ENCODE measurements at places on chromosomes 16 and 17.

DNA sequence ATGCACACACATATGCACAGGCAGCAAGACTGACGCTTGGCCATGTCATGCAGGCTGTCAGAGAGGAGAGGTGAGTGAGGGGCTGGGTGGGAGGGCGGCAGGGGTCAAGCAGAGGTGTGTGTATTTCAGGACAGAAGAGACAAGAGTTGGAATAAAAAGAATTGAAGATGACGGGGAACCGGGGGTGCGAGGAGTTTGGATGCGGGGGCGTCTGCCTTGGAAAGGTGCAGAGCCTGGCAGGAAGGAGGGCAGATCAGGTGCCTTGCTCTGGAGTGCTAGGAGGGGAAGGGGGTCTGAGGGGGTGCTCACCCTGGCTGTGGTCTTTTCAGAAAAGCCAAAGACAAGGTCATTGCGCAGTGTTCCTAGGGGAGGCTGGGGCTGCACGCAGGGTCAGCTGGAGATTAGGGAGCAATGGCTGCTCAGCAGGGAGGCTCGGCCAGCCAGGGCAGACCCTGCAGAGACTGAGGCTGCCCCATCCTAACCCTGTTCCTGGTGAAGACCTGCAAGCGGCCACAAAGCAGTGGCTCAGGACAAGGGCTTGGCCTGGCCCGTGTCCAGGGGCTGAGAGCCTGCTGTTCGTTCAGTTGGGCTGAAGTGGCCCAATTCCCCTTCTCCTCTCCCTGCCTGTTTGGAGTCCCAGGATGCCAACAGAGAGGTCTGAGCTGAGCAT is 23.7 kb upstream of the CBX4 start:
- DNase-seq: no peak

GRCh38 chr16:57946181-57946801 is 24.6 kb downstream of the CNGB1 start:
- DNase-seq: no peak

GRCh38 chr17:55284944-55285339 is 20.2 kb downstream of the HLF start:
- DNase-seq: no peak

GRCh38 chr17:78211032-78211431 is 3.0 kb upstream of the BIRC5 start:
- DNase-seq: no peak

DNA sequence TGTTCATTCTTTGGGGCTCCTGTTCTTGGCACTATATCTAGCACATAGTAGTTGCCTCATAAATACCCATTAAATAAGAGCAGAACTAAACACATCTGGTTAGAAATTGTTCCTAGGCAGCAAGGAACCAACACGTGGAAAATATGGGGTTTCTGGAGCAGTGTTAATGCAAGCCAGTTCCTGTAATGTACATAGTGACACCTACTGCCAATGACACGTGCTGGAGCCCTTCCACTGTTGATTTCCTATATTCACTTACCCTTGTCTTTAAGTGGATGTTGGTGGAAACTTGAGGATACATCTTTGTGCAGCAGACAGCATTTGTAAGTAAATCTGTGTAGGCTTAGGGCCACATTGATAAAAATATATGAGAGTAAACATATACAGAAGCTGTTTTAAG is 1.6 kb upstream of the IRF8 start:
- DNase-seq: no peak

GRCh38 chr16:28603381-28604185 is 6.3 kb downstream of the SULT1A1 start:
- DNase-seq: no peak

DNA sequence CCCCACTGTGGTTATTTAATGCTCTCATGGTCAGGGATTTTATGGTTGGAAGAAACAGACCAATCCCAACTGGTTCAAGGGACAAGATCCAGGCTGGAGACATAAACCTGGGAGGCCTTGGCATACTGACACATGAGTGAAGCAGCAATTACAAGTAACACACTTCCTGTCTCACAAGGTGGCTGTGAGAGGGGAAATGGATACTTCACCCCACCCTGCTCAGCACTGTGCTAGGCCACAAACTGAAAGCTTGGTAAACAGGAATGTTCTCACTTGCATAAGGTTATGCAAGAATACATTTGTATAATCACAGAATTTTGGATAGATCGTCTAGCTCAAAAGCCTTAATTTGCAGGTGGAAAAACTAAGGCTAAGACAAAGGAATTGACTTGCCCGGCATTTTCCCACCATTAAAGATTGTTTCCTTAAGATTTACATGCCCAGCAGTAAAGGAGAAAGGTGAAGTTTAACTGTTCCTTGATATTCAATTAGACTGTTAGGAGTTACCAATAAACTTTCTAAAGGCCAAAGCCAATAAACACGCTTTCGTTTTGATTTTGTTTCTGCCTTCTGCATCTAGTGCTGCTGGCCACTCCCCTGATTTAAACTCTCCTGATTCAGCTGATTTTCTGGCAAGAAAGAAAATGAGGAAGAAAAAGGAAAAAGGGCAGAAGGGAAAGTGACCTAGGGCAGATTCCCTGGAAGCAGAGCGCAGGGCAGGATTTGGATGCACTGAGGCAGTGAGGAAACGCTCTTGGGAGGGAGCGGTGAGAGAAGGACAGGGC is 215.6 kb upstream of the CDH5 start:
- DNase-seq: no peak

DNA sequence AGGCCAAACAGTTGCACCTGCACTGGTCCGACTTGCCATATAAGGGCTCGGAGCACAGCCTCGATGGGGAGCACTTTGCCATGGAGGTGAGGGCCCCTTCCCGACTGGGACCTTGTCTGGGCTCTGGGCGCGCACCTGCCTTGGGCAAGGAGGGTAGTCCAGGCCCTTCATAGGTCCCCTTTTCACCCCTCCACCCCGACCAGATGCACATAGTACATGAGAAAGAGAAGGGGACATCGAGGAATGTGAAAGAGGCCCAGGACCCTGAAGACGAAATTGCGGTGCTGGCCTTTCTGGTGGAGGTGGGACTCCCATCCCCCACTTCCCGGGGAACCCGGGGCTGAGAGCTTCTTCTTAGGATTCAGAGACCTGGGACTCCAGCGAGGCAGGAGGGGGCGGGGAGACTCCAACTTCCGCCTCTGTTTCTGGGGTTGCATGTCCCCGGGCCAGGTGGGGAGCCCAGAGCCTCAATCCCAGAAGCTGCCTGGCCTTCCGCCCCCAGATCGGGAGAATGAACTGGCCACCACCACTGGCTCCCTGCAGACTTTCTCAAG is 7.8 kb downstream of the CA4 start:
- DNase-seq: no peak

GRCh38 chr17:41894791-41895331 is 23.9 kb downstream of the ACLY start:
- no peak for DNase-seq

- no peak for DNase-seq
Measured at GRCh38 chr16:56675685-56676210, 6.1 kb downstream of the MT1H start.

- no peak for DNase-seq
Measured at GRCh38 chr17:4944163-4944553, 4.1 kb downstream of the RNF167 start.

GRCh38 chr16:48636521-48636920 is 26.5 kb upstream of the N4BP1 start:
- DNase-seq: no peak

DNA sequence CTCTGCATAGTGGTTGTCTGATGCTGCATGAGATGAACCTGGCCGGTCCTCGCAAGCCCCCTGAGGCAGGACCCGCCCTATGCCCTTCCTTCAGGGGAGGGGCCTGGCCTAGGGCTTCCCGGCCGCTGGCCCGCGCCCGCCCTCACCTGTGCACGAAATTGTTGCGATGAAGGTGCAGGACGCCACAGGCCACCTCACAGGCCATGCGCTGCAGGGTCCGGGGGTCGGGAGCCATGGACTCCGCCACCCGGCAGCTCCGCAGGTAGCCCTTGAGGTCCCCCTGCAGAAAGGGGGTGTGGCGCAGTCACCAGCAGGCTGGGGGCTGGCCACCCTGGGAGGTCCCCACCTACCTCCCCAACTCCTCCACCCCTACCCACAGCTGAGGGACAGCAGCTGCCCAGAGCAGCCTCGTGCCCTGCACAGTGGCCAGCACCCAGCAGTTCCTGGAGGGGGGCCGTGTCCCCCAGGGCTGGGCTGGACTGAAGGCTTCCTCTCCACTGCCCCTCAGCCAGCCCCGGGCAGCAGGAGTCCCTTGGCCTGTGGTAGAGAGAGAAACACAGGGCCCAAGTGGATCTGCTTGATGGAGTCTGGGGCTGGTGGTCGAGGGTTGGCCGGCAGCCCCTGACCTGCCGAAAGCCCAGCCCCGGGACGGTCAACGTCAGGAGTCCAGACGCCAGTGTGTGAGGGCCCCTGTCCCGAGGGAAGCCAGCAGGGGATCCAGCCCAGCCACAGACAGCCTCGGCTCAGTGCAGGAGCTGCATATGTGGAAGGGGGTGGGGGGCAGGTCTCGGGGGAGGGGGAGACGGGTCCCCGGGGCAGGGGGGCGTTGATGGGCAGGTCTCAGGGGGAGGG is 38.8 kb upstream of the PVALEF start:
- no peak for DNase-seq

GRCh38 chr17:80656590-80656989 is 112.0 kb downstream of the RPTOR start:
- DNase-seq: no peak

- DNase-seq: no peak
Measured at GRCh38 chr17:77476006-77476405, 335.2 kb downstream of the SEC14L1 start.

GRCh38 chr16:30901201-30902028 is 5.0 kb downstream of the CTF1 start:
- DNase-seq: no peak

GRCh38 chr16:7209598-7209997 is 123.0 kb upstream of the RBFOX1 start:
- DNase-seq: no peak

DNA sequence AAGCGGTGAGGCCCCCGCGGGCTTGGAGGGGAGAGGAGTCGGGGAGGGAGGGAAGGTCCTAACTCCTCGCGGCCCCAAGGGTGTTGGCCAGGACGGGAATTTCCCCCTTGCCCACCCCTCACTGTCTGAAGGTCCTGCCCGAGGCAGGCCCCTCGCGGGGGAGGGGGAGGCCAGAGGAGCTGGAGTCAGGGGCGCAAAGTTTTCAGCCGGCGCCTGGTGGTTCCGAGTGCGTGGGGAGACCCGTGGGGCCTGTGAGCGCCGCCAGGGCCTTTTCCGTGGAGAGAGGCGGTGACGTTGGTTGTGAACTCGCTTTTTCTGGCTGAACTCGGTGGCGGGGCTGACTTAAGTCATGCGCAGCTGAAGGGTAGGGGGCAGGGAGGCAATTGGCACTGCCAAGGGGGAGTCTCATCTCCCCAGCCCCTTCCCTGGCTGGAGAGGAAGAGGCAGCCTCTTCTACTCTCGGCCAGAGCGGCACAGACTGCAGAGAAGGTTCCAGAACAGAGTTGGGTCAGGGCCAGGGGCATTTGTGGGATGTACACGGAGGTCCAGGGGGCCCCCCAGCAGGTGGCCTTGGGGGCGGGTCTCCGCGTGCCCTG is 1.5 kb downstream of the CACNA1H start:
- DNase-seq: no peak

DNA sequence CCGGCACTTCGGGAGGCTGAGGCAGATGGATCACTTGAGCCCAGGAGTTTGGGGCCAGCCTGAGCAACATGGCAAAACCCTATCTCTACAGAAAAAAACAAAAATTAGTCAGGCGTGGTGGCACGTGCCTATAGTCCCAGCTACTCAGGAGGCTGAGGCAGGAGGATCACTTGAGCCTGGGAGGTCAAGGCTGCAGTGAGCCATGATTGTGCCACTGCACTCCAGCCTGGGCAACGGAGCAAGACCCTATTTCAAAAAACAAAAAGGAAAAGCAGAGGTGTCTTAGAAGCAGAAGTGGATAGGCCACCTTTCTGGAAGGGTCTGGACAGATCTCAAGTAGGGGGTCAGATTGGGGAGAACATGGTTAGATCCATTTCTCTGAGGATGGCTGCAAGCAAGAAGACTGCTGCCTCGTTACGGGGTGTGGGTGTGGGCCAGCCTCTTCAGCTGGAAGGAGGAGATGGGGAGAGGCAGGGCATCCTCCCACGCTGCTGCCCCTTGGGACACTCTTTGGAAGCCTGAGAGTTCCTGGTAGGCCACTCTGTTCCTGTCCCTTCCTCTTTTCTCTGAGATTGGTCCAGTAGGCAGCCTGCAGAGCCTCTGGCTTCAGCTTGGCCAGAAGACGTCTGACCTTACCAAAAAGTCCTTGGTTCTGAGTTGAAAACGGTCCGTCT is 208.0 kb downstream of the MSI2 start:
- no peak for DNase-seq

DNA sequence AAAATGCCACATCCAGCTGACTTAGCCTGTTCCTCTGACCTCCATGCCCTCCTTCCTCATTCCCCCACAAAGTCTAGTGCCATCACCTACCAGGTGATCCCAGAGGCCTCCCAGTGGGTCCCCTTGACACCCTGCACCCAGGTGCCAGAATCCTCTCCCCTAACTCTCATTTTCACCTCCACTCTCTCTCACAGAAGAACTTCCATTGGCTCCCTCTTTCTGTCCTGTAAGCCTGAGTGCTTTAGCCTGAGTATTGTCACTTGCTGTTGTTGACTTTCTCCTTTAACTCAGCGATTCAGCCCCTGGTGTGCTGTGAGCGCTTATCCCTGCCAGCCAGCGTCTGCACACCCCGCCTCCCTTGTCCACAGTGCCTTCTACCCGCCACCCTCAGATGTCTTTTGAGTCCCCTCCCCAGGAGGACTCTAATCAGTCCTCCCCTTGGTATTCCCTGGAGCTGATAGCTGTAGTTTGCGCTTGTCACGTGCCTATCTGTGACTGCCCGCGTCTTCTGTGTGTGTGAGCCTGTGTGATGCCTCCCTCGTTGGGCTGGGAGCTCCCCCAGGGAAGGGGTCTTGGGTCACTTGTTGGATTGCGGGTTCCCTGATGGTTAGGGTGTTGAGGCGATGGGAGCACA is 31.9 kb downstream of the ARHGAP23 start:
- no peak for DNase-seq

- no peak for DNase-seq
Measured at GRCh38 chr17:31549121-31549524, 157.6 kb downstream of the RAB11FIP4 start.

DNA sequence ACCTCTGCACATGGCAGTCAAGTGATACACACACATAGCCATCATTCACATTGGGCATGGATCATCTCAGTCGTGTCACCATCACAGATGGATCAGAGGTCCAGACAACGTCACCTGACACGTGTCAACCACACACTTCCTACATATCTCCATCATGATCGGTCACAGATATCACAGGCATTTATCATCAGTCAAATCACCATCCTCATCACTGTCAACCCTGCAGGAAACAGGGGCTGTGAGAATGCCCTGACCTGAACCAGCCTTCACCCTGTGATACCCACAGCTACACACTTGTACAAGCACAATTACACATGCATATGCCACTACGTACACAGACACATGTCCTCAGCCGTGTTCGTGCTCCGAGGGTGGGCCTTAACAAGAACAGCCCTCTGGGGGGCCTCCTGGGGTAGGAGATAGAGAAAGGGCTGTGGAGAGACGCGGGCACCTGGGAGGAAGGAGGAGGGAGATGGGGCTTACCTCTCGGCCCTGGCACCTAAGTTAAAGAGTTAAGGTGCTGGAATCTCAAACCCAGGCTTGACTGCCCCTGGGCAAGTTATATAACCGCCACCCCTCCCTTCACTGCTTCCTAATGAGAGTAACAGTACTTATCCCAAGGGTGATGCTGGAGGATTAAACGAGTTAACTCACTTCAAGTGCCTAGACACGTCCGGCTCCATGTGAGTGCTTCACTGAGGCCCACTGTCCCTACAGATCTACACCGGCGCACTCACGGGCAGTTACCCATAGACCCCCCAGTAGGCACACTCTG is 1.1 kb downstream of the SLC12A4 start:
- no peak for DNase-seq

- DNase-seq: no peak
Measured at GRCh38 chr17:45236282-45236606, 14.6 kb downstream of the FMNL1 start.

GRCh38 chr17:29663155-29663554 is 40.4 kb upstream of the CORO6 start:
- DNase-seq: no peak
